ENCODE measurements at places on chromosomes 2 and 18.

DNA sequence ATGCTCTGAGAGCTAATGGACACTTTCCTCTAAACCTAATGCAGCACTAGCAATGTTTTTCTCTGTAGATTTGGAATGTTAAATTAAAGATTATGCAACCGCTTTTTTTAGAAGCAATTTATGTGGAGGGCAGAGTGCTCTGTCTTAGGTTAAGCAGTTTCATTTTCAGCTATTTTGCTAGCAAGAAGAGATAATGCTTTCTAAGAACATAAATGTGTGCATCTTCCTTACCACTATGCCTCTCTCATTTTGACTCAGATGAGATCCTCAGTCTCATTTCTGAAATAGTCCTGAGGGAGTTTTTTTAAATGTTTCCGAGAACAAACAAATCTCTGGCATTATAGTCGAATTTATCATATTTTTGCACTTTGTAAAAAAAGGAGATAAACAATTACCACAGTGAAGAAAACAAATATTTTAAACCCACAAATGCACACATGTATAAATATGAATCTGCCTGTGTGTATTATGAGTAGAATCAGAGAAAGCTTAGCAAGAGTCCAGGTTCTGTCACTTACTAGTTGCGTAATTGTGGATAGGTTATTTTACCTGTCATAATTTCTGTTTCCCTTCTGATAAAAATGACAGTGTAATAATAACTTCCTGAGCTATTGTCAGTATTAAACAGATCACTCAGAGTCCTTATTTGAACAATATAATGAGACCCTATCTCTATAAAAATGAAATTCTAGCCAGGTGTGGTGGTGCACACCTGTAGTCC is 207.7 kb upstream of the CRIM1 start:
- DNase-seq, result no peak

DNA sequence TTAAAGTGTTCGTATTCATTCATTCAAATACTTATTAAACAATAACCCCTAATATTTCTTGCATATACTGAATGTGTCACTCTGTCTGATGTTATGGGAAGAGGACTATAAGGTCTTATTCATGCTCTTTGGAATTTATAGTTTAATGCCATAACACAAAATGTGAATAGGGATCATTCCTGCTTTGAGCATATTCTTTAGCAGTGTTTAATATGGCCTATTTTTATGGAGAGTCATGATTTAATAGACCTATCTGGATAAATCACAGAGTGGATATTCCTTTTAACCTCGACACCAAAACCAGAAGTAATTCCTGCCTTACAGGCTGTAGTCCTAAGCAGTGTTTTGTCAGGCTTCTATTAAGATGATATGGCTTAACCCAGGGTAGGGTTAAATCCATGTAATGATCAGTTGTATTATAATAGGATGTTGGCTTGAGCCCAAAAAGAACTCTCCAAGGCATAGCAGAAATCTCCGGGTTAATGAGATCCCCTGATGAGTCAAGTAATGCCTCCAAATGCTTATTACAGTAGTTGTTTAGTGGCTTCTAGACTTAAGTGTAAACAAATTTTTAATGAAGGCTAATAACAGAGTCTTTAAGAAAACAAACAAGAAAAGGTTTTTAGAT is 54.3 kb downstream of the GULP1 start:
- no peak for DNase-seq

GRCh38 chr18:500632-501405 is at the start of gene COLEC12:
Gene COLEC12 (minus strand): TSS chr18:500701. CDS start chr18:500514, 187 bp downstream.
- DNase-seq, result no peak

DNA sequence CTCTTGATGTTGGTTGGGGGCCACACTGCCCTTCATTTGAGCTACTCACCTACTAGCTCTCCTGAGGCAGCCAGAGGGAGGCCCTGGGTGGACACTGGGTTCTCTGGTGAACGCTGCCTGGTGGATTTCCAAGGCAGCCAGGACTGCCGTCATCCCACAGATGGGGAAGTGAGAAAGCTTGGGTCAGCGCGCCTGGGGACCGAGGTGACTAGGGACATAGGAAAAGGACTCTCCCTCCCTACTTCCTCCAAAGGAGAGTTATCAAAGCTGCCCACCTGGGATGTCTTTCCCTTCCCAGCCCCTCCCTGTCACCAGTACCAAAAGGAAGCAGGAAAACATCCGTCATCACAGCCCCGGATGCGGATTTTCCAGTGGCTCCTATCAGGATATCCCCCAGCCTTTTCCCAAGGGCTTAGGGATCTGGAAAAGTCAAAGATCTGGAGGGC is 3.8 kb upstream of the SEMA4C start:
- no peak for DNase-seq

DNA sequence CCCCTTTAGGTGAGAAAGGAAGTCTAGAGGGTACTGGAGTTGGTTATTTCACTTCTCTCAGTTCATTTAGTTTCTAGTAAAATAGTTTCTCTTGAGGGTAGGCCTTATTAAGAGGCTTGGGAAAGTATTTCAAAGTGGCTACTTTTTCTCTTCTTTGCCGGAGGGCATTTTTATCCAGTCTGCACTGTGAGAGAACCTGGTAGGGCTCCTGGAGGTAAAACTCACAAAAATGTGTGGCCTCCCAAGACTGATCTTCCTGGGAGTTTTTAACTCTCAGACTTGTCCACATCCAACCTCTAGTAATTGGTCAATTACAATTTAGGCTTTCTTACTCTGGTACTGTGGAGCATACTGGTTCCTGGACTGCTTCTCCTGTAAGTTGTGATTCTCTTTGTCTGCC is 28.0 kb downstream of the EHBP1 start:
- no peak for DNase-seq

- no peak for DNase-seq
Observed at GRCh38 chr2:929925-930324, 20.7 kb upstream of the SNTG2 start.

DNA sequence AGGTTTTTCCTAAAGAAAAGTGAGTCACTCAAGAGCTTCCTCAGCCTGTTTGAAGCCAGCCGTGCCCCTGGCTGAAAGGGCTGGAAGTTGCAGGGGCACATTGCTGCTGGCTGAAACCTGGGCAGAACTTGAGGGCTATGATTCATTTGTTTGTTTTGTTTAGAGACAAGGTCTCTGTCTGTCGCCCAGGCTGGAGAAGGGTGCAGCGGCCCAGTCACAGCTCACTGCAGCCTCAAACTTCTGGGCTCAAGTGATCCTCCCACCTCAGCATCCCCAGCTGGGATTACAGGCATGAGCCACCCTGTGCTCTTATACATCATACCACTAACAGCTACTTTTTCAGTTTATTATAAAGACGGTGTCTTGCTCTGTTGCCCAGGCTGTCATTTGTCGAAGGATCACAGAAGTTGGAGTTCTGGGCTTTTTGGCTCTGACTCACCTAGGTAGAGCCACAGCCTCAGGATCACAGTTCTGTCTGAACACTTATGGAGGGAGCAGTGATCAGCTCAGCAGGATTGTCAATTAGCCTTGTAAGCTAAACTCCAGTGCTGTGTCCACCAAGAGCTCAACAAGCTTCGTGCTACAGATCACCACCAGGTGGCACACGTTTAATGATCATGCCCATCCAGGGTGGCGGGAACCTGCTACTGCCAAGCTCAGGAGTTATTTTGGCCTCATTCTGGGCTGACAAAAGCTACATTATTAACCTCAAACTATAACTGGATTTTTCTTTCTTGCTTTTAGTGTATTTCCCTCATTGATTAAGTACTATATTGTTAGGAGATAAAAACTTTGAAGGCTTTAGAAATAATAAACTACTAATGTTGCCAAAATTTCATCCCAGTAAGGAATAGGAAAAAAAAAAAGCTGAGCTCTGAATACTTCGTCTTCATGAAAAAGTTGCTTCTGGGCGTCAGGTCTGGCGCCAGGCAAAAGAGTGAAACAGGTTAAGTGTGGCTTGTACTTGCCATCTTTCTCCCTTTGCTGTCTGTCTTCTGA is 57.9 kb downstream of the ARHGEF33 start:
- DNase-seq, result no peak

DNA sequence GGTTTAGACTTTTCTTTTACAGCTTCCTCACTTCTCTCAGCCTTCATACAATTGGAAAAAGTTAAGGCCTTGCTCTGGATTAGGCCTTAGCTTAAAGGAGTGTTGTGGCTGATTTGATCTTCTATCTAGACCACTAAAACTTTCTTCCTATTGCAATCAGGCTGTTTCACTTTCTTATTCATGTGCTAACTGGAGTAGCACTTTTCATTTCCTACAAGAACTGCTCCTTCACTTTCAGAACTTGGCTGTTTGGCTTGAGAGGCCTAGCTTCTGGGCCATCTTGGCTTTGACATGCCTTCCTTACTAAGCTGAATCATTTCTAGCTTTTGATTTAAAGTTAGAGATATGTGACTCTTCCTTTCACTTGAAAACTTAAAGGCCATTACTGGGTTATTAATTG is 114.3 kb downstream of the ARHGEF4 start:
- DNase-seq, result no peak

DNA sequence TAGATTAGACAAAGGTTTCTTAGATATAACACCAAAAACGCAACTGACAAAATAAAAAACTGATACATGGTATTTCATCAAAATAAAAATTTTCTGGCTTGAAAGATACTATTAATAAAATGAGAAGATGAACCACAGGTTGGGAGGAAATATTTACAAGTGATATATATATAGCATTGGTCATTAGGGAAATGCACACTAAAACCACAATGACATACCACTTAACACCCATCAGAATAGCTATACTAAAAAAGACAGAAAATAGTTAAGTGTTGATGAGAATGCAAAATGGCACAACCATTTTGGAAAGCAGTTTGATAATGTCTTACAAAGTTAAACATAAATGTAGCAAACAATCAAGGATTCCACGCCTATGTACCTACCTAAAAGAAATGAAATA is 83.9 kb downstream of the SLC66A3 start:
- no peak for DNase-seq

DNA sequence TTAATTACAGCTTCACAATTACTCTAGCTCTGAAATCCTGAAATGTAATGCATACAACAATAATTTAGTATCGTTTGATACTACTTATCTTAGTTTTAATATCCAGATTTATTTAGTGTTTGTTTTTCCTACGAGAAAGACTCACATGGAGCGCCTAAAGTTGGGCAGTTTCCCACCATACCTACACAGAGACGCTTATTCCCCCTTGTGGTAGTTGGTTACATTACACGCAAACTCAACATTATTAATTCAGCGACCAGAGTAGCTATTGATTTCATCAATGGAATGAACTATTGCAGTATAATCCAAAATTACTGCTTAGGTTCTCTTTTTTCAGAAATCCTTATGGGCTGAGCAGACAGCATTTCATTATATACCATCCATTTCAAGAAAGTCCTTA is 164.0 kb upstream of the REG3G start:
- DNase-seq, result no peak

DNA sequence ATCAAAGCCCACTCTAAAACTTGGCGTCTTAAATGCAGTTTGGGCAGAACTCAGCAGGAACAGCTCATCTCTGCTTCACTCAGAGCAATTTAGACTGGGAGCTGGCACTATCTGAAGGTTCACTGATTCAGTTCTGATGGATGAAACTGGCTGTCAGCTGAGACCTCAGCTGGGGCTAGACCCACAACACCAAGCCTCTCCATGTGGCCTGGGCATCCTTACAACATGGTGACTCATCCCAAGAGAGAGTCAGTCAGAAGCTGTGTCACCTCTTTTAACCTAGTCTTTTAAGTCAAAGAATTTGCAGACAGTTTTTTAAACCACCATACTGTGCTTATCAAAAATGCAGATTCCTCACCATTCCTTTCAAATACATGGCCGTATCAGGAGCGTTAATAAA is 62.6 kb upstream of the ZNF397 start:
- DNase-seq, result no peak

DNA sequence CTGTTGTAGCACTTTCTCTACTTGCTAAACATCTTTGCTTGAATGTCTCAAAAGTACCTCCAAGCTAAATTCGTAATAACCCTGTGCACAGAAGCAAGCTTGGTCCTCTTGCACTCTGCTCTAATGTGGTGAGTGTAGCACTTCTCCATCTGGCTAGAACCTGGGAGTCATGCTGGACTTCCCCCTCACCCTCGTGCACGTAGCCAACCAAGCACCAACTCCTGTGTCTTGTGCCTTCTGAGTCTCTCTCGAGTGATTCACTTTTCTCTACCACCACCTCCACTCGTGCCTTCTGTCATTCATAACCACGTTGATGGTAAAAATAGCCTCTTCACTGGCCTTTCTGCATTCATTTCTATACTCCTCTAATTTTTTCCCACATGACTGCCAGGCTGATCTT is 91.9 kb upstream of the KCNE4 start:
- no peak for DNase-seq

GRCh38 chr2:201643216-201643890 is at the start of gene TMEM237:
Gene TMEM237 (minus strand): TSS chr2:201643503. CDS start chr2:201643400, 103 bp downstream.
- DNase-seq, result no peak

DNA sequence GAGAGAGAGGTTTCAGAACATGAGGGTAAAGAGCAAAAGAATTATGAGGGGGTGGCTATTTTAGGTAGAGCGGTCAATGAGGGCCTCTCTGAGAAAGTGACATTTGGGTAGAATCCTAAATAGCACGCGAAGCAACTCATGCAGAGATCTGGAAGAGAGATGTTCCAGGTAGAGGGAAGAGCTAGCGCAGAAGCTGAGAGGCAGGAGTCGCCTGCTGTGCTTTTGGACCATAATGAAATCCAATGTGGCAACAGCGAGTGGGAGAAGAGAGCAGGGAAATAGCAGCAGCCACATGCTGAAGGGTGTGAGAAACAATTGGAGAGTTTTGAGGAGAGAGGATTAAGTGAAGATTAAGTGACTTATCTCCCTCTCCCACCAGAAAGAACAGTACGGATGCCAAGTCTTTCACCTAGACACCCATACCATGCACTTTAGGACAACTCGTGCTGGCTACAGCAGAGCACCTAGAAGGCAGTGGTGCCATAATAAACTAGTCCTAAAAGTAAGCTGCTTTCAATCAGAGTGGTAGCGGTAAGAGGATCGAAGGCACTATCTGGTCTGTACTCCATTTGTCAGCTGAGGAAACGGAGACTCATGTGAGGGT is 129.7 kb downstream of the LRP2 start:
- no peak for DNase-seq

GRCh38 chr2:42053791-42054701 is 6.2 kb downstream of the PKDCC start:
- no peak for DNase-seq

GRCh38 chr2:112757265-112757664 is 7.1 kb downstream of the CKAP2L start:
- DNase-seq, result no peak

- DNase-seq, result no peak
Observed at GRCh38 chr2:37872192-37872750, 52.8 kb upstream of the RMDN2 start.

- no peak for DNase-seq
Observed at GRCh38 chr2:214808981-214809750, at the start of gene BARD1. Gene BARD1 (minus strand): TSS chr2:214809683. CDS start chr2:214809569, 114 bp downstream.

GRCh38 chr18:692824-693223 is 19.6 kb downstream of the ENOSF1 start:
- DNase-seq, result no peak

- no peak for DNase-seq
Observed at GRCh38 chr18:79934311-79935097, 16.9 kb downstream of the SLC66A2 start.
